ENCODE measurements at places on chromosomes 5 and 9.

DNA sequence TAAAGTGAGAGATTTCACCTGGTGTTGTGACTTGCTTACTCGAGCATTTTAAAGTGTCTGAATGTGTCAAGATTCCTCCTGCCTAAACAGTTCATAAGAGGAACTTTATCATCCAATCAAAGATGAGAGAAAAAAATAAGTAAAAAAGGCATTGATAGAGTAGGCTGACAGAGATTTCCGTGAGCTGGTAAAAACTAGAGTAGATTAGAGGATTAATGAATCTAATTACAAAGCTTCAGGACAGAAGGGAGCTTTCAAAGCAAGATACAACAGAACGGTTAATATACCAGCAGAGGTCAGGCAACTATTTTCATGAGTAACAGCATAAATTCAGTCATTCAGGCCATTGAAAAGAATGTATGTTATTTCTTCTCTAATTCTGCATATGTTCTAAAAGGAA lies 91.5 kb downstream of the ADAMTS6 start:
- no peak for DNase-seq
- no peaks in the 10 kb centered on the region for H3K27me3 ChIP-seq
- no peaks in the 10 kb centered on the region for H3K4me1 ChIP-seq

- H3K4me1 ChIP-seq = peaks cover 58% of the 10 kb centered on the region
- no peak for DNase-seq
- no peaks in the 10 kb centered on the region for H3K27me3 ChIP-seq
- H3K4me3 ChIP-seq = no peak overlapping the region
Observed at GRCh38 chr9:68957479-68957878, 56.4 kb downstream of the PRKACG start.

- H3K27ac ChIP-seq = no peak overlapping the region
- no peak overlapping the region for H3K4me3 ChIP-seq
- no peaks in the 10 kb centered on the region for H3K36me3 ChIP-seq
- DNase-seq = no peak
- H3K4me1 ChIP-seq = peaks cover 20% of the 10 kb centered on the region
Observed at GRCh38 chr9:88177371-88177770, 39.1 kb upstream of the SPATA31C2 start.

- no peak for DNase-seq
- no peaks in the 10 kb centered on the region for H3K27me3 ChIP-seq
- no peak overlapping the region for H3K27ac ChIP-seq
- H3K36me3 ChIP-seq = no peaks in the 10 kb centered on the region
- H3K4me1 ChIP-seq = no peaks in the 10 kb centered on the region
- H3K4me3 ChIP-seq = no peak overlapping the region
Observed at GRCh38 chr5:93511445-93511844, 69.6 kb downstream of the NR2F1-AS1 start.

DNA sequence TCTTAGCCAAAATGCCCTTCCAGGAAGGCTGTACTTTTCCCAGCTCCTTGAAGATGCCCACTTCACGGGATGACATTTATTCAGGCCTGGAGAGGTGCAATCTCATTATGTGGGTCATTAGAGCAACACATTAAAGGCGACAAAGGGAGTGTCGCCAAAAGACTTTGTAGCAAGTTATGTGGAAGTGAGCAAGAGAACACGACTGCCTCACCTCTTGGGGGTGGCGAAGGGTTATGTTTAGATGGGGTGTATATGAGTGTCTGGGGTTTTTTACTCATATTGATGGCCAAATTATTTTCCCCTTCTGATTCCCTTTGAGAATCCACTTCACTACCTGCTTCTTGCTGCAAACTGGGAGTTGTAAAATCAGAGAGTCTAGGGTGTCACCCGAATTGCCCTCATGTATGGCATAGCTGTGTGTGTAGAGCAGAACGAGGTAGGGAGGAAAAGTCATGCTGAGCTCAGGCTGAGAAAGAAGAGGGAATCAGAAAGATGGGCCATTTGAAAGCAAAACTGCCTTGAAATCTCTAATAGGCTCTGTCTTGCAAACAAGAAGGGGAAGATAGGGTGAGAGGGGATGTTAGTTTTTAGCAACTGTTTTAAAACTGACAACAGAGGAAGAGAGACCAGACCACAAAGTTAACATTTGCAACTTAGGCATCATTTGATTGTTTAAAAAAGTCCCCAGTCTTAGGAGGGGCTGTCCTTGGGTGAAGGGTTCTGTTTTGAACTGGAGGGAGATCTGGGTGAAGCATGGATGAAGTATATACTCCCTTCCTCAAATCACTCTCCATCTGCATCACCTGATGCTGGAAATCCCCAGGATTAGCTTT lies 97.1 kb upstream of the IL12B start:
- no peak for DNase-seq
- H3K27me3 ChIP-seq = peaks cover 30% of the 10 kb centered on the region
- no peak overlapping the region for H3K27ac ChIP-seq
- H3K4me1 ChIP-seq = peaks cover 20% of the 10 kb centered on the region
- no peaks in the 10 kb centered on the region for H3K36me3 ChIP-seq

- no peaks in the 10 kb centered on the region for H3K4me1 ChIP-seq
- no peak overlapping the region for H3K4me3 ChIP-seq
- H3K27me3 ChIP-seq = no peaks in the 10 kb centered on the region
Observed at GRCh38 chr9:114037249-114037648, 40.9 kb downstream of the AMBP start.

DNA sequence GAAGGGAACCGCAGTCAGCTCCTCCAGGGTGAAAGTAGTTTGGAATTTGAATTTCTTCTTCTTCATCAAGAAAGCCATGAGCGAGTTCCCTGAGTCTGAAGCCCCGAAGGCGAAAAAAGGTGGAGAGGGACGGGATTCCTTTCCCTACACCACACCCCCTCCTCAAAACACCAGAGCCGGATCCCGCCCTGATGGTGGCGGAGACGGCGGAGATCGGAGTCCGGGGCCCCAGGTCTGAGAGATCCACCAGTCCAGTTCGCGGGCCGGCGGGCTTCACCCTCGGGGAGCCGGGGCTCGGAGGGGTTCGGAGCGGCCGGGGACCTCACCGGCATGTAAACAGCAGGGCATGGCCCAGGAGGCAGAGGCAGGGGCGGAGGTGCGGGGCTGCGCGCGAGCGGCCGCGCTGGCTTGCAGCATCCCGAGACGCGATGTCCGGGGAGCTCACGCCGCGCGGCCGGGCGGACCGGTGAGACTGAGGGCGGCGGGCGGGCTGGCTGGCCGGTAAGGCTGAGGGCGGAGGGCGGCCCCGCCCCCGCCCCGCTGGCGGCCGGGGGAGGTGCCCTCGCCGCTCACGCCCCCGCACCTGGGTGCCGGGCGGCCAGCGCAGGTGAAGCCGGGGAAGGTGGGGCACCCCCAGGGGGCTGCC lies 606 bp downstream of the EEIG1 start:
- peaks cover 23% of the 10 kb centered on the region for H3K36me3 ChIP-seq
- peak overlapping the region; percentile 90 for H3K4me3 ChIP-seq
- H3K4me1 ChIP-seq = peaks cover 56% of the 10 kb centered on the region
- peak; percentile 58 for DNase-seq
- peak overlapping the region; percentile 71 for H3K27ac ChIP-seq

DNA sequence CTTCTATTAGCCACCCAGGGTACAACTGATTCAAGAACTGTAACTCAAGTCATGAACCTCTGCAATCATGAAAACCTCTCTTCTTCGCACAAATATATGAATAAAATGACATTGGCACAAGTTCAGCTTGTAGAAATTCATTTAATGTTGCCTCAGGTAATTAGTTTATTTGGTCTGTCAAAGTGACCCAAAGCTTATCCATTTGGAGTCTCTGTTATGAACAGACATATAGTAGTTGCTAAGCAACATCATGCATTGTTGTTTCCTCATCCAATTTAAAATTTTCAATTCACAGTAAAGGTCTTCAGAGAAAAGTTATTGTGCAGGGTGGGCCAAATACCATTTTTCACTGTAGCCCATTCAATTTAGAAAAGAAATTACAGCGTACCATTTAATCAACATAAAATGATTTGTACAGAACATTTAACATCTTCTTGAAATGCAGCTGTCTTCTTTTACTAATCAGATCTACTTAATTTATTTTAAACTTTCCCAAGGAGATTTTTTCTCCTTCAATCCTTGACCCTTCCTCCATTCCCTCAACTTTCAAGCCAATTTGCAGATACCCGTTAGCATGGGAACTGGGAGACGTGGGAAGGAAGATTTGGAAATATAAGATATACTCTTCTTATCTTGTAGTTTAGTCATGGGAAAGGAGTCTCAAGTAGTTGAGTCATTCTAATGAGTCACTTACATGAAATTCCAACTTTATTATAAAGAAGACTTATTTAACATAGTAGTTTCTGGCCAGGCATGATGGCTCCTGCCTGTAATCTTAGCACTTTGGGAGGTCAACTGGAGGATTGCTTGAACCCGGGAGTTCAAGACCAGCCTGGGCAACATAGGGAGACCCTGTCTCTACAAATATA lies 231.3 kb downstream of the ATPSCKMT start:
- no peak overlapping the region for H3K27ac ChIP-seq
- H3K36me3 ChIP-seq = no peaks in the 10 kb centered on the region
- H3K27me3 ChIP-seq = no peaks in the 10 kb centered on the region
- no peaks in the 10 kb centered on the region for H3K4me1 ChIP-seq
- no peak for DNase-seq

GRCh38 chr5:90518661-90519060 lies 10.7 kb downstream of the LYSMD3 start:
- H3K27me3 ChIP-seq = no peaks in the 10 kb centered on the region
- H3K27ac ChIP-seq = no peak overlapping the region
- no peaks in the 10 kb centered on the region for H3K4me1 ChIP-seq
- no peak overlapping the region for H3K4me3 ChIP-seq

GRCh38 chr5:96197347-96197746 lies 235.7 kb upstream of the ELL2 start:
- H3K27ac ChIP-seq = no peak overlapping the region
- DNase-seq = no peak
- H3K4me3 ChIP-seq = no peak overlapping the region
- peaks cover 5% of the 10 kb centered on the region for H3K27me3 ChIP-seq
- no peaks in the 10 kb centered on the region for H3K4me1 ChIP-seq
- H3K36me3 ChIP-seq = no peaks in the 10 kb centered on the region

DNA sequence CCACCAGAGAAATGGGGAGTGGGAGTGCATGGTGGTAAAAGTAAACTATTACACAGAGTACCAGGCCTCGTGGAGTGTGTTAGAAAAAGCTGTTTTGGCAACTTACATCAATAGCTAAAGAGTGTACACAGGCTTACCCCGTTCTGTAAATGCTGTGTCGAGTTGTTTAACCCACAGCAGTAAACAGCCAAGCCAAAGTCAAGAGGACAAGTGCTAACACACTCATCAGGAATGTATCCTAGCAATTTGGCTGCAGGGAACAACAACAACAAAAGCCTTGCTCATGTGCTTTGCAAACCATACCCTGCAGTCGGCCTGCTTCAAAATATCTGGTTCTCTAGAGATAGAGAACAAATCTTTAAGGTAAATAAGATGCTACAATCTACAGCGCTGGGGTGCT lies 15.9 kb downstream of the DAP start:
- H3K4me1 ChIP-seq = no peaks in the 10 kb centered on the region
- H3K27me3 ChIP-seq = no peaks in the 10 kb centered on the region
- no peak overlapping the region for H3K27ac ChIP-seq
- no peak overlapping the region for H3K4me3 ChIP-seq
- peaks cover 73% of the 10 kb centered on the region for H3K36me3 ChIP-seq

- H3K4me1 ChIP-seq = no peaks in the 10 kb centered on the region
- H3K4me3 ChIP-seq = no peak overlapping the region
- DNase-seq = no peak
- H3K27ac ChIP-seq = no peak overlapping the region
- H3K27me3 ChIP-seq = peaks cover 5% of the 10 kb centered on the region
- H3K36me3 ChIP-seq = no peaks in the 10 kb centered on the region
Observed at GRCh38 chr9:7366121-7366520, 433.5 kb downstream of the DMAC1 start.

DNA sequence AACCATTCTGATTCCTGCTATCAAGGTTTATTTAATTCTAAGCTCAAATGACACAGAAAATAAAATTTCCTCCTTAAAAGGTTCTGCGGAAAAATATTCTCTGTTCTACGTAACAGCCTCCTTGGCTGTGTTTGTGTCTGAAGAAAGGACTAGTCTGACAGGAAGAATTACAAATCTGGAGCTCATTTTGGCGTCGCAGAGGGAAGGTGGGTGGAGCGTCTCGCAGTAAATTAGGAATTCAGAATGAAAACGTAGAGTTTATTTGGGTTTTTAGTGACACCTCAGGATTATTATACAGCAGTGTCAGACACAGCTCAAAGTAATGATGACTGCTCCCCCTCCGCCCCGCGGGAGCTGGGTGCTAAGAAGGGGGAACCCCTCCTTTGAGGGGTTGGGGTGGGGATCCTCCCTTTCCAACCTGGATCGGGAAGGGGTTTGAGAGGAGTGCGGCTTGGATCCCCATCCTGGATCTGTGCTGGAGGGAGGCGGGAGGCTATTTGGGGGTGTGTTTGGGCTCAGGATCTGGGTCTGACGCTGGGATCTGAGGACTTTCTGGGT lies 933 bp upstream of the TGFBR1 start:
- DNase-seq = no peak
- H3K27ac ChIP-seq = peak overlapping the region; percentile 88
- H3K27me3 ChIP-seq = no peaks in the 10 kb centered on the region
- peaks cover 52% of the 10 kb centered on the region for H3K4me1 ChIP-seq
- peaks cover 22% of the 10 kb centered on the region for H3K36me3 ChIP-seq

- DNase-seq = no peak
- no peak overlapping the region for H3K27ac ChIP-seq
- H3K4me3 ChIP-seq = no peak overlapping the region
- H3K27me3 ChIP-seq = peaks cover 2% of the 10 kb centered on the region
- no peaks in the 10 kb centered on the region for H3K36me3 ChIP-seq
Observed at GRCh38 chr5:137264573-137264972, 234.6 kb downstream of the SPOCK1 start.

DNA sequence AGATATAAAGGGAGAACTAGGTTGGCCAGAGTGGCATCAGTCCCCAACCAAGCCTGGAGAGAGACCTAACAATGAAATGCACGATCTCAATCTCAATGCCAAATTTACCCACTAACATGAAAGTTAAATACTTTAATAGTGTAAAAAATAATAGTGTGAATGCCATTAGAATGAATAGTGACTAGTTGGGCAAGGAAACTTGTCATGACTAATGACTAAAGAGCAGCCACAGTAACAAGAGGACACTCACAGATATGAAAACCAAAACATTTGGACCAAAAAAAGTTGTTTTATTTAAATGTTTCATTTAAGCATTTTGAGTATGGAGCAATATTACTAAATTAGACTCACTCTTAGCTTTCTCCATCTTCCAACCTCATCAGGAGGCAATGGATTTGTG lies 1853.8 kb downstream of the EFNA5 start:
- no peaks in the 10 kb centered on the region for H3K27me3 ChIP-seq
- H3K4me1 ChIP-seq = no peaks in the 10 kb centered on the region
- no peaks in the 10 kb centered on the region for H3K36me3 ChIP-seq
- DNase-seq = no peak
- no peak overlapping the region for H3K27ac ChIP-seq

DNA sequence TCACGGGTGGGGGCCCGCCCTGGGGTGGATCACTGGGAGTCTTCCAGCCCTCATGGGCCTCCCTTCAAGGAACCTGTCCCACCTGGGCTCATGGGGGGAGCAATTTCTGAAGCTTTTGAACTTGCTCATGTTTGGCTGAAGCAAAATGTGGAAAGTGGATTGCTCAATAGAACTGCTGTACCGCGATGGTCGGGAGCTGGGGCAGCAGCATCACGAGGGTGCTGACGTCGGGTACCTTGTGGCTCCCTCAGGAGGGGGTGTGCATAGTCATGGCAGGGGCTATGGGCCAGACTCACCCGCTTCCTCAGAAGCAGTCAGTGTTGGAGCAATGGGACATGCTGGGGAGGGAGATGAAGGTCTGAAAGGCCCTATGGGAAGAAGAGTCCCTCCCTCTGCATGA lies 57.9 kb downstream of the PRRT1B start:
- peak overlapping the region; percentile 55 for H3K27ac ChIP-seq
- no peak for DNase-seq
- no peaks in the 10 kb centered on the region for H3K27me3 ChIP-seq
- H3K36me3 ChIP-seq = peaks cover 61% of the 10 kb centered on the region
- no peaks in the 10 kb centered on the region for H3K4me1 ChIP-seq
- no peak overlapping the region for H3K4me3 ChIP-seq
